ENCODE measurements at places on chromosomes 11 and 22. TPM values are rescaled to one million over a fixed set of nuclear protein-coding genes. Genes with fewer than 3 reads are reported as not detected.

Gene EMSY
- 12.7 TPM for total RNA-seq

Gene ACTN3
- not detected for total RNA-seq

Gene MS4A12
- total RNA-seq, result not detected

GRCh38 chr11:134459246-134460061, 47.4 kb upstream of the B3GAT1 start:
- DNase-seq, result no peak

- no peak for DNase-seq
Observed at GRCh38 chr22:44615602-44616180, 86.3 kb upstream of the PRR5 start.

GRCh38 chr22:41801147-41801819, 804 bp downstream of the CCDC134 start:
- no peak for DNase-seq

DNA sequence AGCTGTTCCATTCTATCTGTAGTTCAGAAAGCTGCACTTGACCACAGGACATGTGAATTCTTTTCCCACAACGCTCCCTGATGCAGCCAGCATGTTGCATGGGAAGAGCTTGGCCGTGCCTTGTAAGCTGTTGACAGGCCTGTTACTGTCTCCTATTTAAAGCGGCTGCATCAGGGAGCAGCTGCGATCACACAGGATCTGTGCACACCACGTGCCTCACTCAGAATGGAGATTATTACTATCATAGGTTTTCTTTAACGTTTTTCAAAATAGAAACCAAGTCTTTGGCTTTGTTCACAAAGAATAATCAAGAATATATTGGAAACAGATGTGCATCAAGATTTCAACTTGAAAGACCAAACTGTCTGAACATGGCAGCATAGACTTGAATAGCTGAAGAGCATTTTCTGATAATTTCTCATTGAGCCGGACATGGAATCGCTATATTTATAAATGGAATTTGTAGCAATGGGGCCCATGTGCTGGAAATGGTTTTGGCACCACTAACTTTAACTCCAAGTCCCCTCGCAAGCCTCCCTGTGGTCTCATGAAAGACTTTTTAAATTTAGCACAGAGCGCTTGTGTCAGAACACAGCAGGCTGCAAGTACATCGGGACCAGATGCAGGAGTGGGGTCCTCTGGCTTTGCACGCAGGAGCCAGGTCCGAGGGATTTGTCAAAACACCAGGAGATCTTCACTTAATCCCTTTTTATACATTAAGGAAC, 40.8 kb upstream of the MYO18B start:
- no peak for DNase-seq

Gene SPON1
- total RNA-seq, result 0.09 TPM

DNA sequence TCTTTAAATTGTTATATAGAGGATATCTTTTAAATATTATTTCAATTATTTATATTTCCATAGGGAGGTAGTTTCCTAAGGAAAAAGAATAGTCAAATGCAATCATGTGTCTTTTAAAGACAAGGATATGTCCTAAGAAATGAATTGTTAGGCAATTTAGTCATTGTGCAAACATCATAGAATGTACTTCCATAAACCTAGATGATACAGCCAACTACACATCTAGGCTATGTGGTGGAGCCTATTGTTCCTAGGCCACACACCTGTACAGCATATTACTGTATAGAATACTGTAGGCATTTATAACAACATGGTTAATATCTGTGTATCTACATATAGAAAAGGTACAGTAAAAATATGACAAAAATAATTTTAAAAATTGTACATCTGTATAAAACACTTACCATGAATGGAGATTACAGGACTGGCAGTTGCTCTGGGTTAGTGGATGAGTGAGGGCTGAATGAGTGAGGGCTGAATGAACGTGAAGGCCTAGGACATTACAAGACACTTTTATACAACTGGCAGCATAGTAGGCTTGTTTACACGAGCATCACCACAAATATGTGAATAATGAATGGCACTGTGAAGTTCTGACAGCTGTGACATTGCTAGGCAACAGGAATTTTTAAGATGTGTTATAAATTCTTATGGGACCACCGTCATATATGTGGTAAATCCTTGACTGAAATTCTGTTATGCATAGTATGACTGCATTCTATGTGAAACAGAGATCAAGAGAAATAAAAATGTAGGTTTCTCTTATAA, 1879.0 kb upstream of the RAG2 start:
- DNase-seq, result no peak

DNA sequence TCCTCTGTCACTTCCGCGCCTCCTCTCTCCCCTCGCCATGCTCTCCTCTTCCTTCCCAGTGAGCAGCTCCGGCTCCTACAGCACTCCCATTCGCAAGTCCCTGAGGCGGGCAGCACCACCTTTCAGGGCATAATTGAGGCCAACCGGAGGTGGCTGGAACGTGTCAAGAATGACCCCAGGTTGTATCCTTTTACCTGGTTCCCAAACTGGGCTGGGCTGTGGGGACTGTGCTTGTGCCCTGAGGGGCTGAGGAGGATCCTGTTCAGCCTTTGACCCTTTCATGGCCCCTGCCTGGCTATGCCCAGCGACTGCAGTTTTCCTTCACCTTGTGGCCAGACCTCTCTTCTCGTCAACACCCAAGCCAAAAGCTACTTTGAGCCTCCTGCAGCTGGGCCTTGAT, 84.1 kb downstream of the CEP164 start:
- no peak for DNase-seq

GRCh38 chr22:41826430-41827383, 6.2 kb upstream of the SREBF2 start:
- no peak for DNase-seq

Gene LRRC4C
- total RNA-seq, result not detected

DNA sequence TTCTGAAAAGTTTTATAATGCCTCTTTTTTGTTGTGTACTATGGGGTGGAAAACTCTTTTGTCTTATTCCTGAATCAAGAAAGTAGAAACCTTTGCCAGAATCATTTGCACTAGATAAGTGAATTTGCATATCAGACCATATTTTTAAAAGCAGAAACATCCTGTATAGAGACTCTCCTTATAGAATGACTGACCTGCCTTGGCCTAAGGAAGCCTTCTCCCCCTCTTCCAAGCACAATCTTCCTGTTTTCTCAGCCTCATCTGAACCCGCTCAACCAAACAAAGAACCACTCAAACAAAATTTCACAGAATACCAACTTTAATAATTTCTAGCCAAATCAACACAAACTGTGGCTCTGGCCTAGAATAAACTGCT, 60.3 kb downstream of the SIK3 start:
- no peak for DNase-seq

Gene SIDT2
- total RNA-seq, result 5.1 TPM

- no peak for DNase-seq
Observed at GRCh38 chr11:85922367-85922766, 67.2 kb downstream of the CCDC83 start.

DNA sequence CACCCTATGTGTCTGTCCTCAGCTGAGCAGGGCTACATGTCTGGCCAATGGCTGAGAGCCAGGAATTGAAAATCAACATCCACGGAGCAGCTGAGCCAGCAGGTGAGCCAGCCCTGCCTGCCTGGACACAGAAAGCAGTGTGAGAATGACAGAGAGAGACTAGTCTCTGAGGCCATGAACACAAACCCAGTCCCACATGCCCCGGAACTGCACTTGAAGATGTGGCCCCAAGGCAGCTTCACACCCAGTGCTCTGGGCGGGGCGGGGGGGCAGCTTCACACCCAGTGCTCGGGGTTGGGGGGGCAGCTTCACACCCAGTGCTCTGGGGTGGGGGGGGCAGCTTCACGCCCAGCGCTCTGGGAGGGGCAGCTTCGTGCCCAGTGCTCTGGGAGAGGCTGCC, 37.6 kb downstream of the TRMU start:
- no peak for DNase-seq

GRCh38 chr11:68213135-68213515, at the start of gene KMT5B:
Gene KMT5B, minus strand, starts transcription at chr11:68213296. Its CDS starts 23,220 bp downstream, at chr11:68190076.
- DNase-seq, result no peak
